HTR-8/SVneo (cell line): ENCODE measurements at places on chromosomes 1 and 21.

DNA sequence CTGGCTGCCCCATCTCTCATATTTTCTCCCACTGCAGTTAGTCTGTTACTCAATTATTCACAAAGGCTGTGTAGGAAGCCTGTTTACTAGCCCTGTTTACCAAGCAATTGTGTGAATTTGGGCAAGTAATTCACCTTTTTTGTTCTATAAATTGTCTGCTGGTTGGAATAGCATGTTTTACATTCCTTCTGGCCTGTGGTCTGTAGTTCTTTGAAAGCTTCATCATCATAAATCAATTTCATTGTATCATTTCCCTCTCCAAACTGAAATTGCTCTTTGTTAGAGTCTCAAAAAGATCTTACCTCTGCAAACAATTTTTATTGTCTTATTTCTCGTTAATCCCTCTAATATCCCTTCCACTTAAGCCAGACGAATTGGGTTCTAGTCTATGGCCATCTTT lies 1059.5 kb upstream of the ADGRL4 start:
- DNase-seq = no peak

DNA sequence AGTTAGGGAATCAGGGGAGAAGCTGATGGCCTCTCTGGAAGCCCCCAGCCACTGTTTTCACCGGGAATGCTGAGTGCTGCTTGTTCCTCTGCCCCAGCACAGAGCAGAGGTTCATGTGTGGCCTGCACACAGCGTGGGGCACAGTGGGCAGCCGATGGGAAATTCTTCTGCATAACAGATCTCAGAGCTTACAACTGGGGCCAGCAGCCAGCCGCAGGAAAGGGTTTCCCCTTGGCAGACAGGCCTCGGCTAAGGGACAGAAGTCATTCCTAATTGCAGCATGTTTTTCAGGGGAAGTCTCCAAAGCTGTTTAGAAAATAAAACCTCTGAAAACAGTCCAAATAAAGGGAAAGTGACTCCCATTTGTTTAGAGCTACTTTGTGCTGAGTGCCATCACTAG lies 22.6 kb downstream of the HMGB4 start:
- DNase-seq = no peak

DNA sequence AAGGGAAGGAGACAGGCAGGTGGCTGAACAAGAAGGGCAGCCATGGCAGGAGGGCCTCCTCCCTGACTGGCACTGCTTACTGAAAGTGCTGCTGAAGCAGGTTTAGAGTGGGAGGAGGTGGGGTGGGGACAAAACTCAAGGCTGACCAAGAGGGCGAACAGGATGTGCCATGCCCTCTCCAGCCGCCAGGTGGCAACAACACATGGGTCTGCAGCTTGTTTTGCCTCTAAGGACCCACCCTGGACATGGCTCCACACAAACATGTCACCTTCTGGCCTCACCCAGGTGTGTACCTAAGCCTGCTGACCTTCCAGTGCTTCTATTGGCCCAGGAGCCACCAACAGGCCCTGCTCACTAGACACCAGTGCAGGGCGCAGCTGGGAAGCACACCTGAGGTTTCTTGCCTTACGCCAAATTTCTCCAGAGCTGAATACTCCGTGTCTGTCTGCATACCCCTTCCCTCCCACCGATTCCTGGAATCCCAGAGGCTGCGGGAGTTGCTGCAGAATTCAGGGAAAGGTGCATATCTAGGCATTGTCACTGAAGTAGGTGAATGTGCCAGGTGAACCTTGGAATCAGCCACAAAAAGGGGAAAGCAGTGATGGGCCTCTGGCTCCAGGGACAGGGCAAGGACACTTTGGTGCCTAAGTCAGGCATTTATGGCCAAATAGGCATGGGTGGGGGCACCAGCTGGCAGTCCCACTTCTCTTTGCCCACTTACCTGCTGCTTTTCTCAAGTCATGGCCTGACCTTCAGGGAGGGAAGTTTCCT lies 5.3 kb downstream of the PSRC1 start:
- peak; percentile 54 for DNase-seq

- no peak for DNase-seq
Observed at GRCh38 chr1:246482805-246483568, 24.1 kb downstream of the SMYD3 start.

DNA sequence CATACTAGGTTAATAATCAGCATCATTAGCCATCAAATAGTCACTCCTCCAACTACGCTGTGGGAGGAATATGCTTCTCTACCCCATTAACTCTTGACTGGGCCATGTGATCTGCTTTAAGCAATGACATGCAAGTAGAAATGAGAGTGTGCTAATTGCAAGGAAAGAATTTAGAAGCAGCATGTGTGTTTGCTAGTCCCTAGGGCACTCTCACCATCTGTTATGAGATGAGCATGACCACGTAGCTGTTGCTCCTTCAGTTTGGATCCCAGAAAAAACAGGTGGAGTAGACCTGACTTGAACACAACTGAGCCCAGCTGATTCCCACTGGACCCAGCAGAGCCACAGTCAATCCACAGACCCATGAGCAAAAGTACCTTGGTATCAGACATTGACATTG lies 19.7 kb upstream of the RGS7 start:
- DNase-seq = no peak

DNA sequence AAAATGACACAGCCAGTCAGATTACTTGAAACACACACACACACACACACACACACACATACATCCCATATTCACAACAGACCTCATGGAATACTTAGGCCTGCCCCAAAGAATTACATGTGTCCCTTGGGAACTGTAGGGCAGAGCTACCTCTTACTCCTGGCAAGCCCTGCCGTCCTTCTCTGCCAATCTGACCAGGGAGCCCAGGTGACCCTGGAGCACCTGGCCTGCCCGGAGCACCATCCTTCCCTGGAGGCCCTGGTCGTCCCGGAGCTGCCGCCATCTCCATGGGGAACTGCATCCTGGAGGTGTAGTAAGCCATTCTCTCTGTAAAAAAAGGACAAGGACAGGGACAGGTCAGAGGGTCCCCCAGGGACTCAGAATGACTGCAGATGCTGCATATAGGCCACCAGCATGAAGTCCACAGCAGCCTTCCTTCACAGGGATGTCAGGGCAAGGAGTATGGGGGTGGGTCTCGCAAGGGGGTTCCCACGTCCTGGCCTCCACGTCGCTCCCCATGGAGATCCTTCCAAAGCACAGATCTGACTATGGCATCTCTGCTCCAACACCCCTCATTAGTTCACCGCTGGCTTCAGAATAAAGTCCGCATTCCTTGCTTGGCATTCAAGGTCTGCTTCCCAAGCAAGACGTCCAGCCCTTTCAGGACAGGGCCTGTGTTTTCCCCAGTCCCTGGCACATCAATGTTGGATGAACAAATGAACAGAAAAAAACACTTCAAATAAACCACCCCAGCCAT lies 9.2 kb upstream of the PEF1 start:
- no peak for DNase-seq

- no peak for DNase-seq
Observed at GRCh38 chr1:99305626-99306025, 41.3 kb downstream of the PLPPR4 start.

GRCh38 chr21:38205940-38206339 lies 50.9 kb upstream of the KCNJ15 start:
- DNase-seq = no peak

GRCh38 chr1:109109906-109110305 lies 4.0 kb upstream of the ELAPOR1 start:
- no peak for DNase-seq

GRCh38 chr1:75630004-75630594 lies 19.2 kb upstream of the SLC44A5 start:
- no peak for DNase-seq

DNA sequence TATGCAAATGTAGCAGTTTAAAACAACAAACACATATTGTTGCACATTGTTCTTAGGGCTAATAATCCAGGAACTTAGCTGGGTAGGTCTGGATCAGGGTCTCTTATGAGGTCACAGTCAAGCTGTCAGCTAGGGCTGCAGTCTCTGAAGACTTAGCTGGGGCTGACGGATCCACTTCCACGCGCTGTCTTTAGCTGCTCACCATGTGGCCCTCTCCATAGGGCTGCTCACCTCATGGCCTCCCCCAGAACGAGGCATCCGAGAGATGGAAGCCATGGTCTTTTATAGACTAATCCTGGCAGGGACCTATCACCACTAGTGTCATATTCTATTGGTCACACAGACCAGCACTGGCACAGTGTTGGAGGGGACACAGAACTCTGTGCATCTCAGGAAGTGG lies 8.7 kb upstream of the OXCT2 start:
- DNase-seq = no peak

- DNase-seq = peak; percentile 38
Observed at GRCh38 chr1:212285685-212286555, 710 bp downstream of the PPP2R5A start.

GRCh38 chr1:189958756-189959155 lies 518.9 kb downstream of the BRINP3 start:
- DNase-seq = no peak

- DNase-seq = no peak
Observed at GRCh38 chr1:54579337-54579781, 31.3 kb downstream of the ACOT11 start.

GRCh38 chr1:161718559-161719324 lies 2.6 kb upstream of the FCRLB start:
- DNase-seq = no peak

DNA sequence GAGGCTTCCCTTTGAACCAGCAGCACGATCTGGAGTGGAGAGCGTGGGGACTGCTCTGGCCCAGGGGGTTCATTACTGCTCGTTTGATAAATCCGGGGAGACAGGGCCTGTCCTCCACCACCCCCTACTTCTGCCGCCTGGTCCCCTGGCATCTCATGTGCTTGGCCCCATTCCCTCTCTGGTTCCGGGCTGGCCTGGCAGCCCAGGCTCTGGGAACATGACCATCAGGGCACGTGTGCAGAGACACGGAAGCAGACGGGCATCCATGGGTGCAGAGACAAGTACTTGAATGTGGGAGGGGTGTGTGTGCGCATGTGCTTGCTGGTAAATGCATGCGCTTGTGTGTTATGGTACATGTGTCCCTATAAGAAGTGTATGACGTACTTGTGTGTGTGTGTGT lies 75.5 kb downstream of the KIRREL1 start:
- DNase-seq = no peak

DNA sequence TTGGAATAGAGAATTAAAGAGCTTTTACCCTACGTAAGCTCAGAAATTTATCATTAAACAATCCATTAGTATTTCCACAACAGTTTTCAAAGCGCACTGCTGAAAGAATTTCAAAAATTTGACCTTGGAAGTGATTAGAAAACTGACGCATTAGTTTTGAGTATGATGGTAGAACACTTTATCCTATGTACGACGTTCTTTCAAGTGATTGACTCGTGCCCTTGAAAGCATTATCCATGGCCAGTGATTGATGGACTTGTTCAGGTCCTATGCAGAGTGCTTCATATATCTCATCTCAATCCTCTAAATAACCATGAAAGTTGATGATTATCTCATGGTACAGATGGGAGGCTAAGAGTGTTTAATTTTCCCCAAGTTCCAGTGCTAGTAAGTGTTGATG lies 697.2 kb downstream of the USP25 start:
- no peak for DNase-seq

- no peak for DNase-seq
Observed at GRCh38 chr1:39272027-39272797, 67.7 kb downstream of the MACF1 start.

GRCh38 chr1:6357243-6357936 lies 36.2 kb downstream of the ACOT7 start:
- no peak for DNase-seq

DNA sequence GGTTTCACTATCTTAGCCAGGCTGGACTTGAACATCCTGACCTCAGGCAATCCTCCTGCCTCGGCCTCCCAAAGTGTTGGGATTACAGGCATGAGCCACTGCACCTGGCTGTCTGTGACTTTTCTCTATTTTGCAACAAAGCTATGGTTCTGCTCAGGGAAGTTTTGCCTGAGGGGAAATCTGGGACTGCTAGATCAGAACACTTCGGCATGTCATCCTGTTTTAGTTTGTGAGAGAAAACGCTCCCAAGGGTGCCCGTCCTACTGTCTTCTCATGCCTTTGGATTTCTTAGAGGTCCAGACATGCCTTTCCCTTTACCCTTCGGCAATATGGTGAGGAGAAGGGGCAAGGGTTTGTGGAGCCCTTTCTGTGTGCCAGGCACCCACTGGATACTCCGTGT lies 5.6 kb upstream of the CORT start:
- no peak for DNase-seq

DNA sequence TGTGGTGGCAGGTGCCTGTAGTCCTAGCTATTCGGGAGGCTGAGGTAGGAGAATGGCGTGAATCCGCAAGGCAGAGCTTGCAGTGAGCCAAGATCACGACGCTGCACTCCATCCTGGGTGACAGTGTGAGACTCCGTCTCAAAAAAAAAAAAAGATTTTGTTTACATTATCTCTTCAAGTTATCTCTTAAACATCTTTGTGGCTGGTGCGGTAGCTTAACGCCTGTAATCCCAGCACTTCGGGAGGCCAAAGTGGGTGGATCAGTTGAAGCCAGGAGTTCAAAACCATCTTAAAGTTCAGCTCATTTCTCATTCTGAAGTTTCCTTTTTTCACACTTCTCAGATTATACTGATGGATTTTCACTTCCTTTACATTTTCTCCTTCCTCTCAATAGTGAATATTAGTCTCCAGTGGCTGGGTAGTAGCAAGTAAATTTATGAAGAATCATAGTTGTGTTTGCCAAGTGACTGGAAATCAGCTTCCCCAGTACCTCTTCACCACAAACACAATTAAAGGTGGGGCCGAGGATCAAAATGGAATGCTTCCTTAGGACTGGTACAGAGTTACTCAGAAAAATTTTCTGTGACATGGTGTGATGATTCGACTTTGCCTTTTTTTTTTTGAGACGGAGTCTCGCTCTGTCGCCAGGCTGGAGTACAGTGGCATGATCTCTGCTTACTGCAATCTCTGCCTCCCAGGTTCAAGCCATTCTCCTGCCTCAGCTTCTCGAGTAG lies 13.8 kb downstream of the PIP5K1A start:
- DNase-seq = no peak

DNA sequence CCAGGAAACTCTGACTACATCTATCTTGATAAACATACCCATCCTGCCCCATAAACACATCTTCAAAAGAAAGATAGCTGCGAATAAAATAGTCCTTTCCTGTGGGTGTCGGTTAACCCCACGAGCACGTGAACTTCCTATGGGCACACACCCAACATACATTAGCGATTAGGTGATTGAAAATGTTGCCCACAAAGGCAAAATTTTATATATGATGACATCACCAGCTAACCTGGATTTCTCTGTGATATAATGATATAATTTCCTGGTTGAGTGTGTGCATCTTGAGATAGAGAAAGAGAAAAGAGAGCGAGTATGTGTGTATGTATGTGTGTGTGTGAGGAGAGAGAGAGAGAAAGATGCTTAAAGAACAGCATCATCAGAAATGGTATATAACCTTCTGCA lies 296.1 kb downstream of the PTPRC start:
- no peak for DNase-seq

GRCh38 chr1:187384504-187384903 lies 555.8 kb downstream of the PLA2G4A start:
- DNase-seq = no peak
